ENCODE measurements at places on chromosomes 2 and 18. TPM values are rescaled to one million over a fixed set of nuclear protein-coding genes. Genes with fewer than 3 reads are reported as not detected.

The TMEM247 gene
- total RNA-seq, result not detected

The NGEF gene
- total RNA-seq, result 54.5 TPM

The LRP2 gene
- not detected for total RNA-seq

The DPP4 gene
- 210 TPM for total RNA-seq

The MC2R gene
- not detected for total RNA-seq
